ENCODE measurements at places on chromosomes 4 and X. TPM values are rescaled to one million over a fixed set of nuclear protein-coding genes. Genes with fewer than 3 reads are reported as not detected.

DNA sequence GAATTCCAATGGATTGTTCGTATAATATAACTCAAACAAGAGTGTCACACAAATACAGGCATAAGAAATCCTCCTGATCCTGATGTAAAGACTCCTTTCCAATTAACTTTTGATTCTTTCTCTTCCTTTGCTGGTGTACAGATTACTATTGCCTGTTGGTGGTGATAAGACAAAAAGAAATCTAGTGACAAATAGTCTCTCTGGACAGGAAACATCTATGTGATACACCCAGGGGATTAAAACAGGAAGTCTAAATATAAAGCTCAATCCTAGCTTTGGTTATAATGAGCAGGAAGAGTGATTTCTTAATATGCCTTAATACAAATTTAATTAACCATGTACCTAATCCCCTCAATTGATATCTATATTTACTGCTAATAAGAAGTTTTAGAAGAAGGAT is 45.1 kb downstream of the ARHGEF6 start:
- no peak for DNase-seq

GRCh38 chr4:114028071-114028470 is 48.6 kb upstream of the ARSJ start:
- DNase-seq: no peak

DNA sequence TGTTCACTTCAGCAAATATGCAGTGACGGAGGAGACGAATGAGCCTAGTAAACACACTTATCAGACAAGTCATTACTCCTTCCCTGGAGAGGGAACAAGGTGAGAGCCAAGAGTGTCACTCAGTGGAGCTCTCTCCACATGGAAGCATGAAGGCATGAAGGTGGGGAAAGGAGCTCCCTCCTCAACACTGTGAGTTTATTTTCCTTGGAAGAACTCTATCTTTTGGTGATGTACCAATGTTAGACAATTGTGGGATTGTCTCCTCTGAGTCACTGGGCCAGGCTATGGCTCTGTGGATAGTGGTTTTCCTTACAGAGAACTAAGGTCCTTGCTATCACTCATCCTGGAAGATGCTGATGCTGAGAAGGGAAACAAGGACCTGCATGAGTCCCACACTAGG is 200.2 kb downstream of the CPEB2 start:
- no peak for DNase-seq

GRCh38 chr4:11415409-11416070 is 13.2 kb downstream of the HS3ST1 start:
- DNase-seq: no peak

DNA sequence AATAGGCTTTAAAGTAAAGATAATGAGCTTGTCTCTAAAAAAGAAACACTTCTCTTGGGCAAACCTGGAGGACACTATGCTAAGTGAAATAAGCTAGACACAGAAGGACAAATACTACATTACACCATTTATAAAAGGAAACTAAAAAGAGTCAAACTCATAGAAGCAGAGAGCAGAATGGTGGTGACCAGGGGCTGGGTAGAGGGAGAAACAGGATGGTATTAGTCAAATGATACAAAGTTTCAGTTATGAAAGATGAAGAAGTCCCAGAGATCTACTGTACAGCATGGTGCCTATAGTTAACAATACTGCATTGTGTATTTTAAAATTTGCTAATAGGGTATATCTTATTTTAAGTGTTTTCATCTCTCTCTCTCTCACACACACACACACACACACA is 28.5 kb downstream of the ACSL4 start:
- DNase-seq: no peak

GRCh38 chr4:21002976-21003375 is 302.7 kb downstream of the PACRGL start:
- DNase-seq: peak; percentile 20

DNA sequence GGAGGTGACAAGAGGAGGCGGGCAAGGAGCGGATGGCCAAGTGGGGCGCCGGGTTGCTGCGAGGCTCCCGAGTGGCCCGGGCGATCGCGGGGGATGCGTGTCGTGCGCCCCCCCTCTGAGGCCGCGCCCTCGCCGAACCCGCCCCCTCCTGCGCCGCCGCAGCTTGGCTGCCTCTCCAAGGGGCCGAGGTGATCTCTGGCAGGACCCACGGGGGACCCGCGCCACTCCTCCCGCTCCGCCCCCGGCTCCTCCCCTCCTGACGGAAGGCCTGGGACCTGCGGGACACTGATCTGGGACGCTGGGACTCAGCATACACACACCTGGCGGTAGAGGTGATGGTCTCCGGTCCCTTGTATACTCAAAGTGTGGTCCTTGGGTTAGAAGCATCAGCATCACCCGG is 21.9 kb upstream of the FAM47C start:
- DNase-seq: no peak

DNA sequence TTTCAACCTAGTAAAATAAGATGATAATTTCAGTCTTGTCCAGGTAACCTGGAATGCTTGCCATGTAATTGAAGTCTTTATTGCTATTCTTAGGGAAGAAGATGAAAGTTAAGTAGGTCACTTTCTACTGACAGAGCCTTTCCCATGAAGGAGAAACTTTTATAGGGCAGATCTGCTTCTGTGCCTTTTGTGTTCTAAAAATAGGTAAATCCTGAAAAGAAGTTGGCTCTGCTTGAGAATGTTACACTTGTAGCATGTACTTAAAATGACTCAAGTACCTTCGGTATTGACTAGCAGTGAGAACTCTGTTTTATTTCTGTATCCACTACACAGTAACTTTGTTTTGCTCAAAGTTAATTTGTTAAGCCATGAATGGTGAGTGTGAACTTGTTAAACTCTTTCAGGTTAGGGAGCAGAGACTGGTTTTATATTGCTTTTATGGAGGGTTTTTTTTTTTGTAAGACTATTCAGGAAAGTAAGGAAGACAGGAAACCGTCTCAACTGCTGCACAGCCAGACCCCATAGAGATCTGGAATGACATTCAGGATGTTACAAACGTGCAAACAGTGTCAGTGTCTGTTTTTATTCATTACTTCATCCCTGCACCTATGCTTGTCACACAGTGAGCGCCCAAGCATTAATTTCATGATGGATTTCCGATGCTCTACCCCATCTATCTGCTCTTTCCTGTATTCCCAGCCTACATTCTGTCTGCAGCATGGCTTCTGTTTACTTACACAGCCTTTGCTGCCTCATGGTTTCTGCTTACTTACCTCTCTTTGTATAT is 53.0 kb downstream of the SEPTIN11 start:
- DNase-seq: peak; percentile 27

GRCh38 chr4:146062340-146062739 is 113.2 kb upstream of the LSM6 start:
- no peak for DNase-seq

GRCh38 chrX:66015152-66015831 is 24.6 kb downstream of the VSIG4 start:
- DNase-seq: no peak

DNA sequence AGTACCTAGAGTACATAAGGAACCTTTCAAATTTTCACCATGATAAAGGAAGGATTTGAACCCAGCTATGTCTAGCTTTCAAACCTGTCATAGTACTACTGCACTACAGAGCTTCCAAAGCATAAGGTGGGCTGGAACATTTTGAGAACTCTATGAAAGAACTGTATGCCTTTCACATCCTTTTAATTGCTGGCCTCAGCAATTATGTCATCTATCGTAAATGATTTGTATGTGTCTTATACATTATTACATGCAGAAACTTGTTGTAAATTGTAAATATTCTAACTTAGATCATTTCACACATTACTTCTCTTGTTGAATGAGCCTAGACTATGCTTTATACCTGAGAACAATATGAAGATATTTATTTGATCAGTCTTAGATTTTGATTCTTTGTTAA is 220.7 kb downstream of the HEPH start:
- DNase-seq: no peak

GRCh38 chr4:30714408-30715031 is 5.6 kb upstream of the PCDH7 start:
- DNase-seq: peak; percentile 39

The SOWAHD gene
- 1.8 TPM for total RNA-seq

The PPP2R2C gene
- not detected for total RNA-seq

The ATP1B4 gene
- total RNA-seq: not detected
